ENCODE measurements at places on chromosomes 5 and 9. TPM values are rescaled to one million over a fixed set of nuclear protein-coding genes. Genes with fewer than 3 reads are reported as not detected.

The SLC6A19 gene
- not detected for total RNA-seq

The PCDHGA3 gene
- not detected for total RNA-seq

The MRPL50 gene
- total RNA-seq, result 16.0 TPM

The IFNE gene
- total RNA-seq, result 2.3 TPM

The SPATA31C1 gene
- not detected for total RNA-seq

The GRXCR2 gene
- total RNA-seq, result not detected

The PCDHB15 gene
- 0.05 TPM for total RNA-seq

The NIPAL4 gene
- total RNA-seq, result 9.9 TPM

The CAMK2A gene
- 0.87 TPM for total RNA-seq

The HAPLN1 gene
- not detected for total RNA-seq

The PCDHGB4 gene
- total RNA-seq, result 0.66 TPM

The CEP72 gene
- total RNA-seq, result 10.7 TPM

The ARHGAP26 gene
- 7.6 TPM for total RNA-seq

The GKAP1 gene
- total RNA-seq, result 5.8 TPM

The ARAP3 gene
- total RNA-seq, result 4.1 TPM

The CARTPT gene
- total RNA-seq, result not detected

The CYLC2 gene
- not detected for total RNA-seq

The LECT2 gene
- not detected for total RNA-seq

The PCDHGB3 gene
- 0.35 TPM for total RNA-seq
